ENCODE measurements at places on chromosomes 13 and 19.

DNA sequence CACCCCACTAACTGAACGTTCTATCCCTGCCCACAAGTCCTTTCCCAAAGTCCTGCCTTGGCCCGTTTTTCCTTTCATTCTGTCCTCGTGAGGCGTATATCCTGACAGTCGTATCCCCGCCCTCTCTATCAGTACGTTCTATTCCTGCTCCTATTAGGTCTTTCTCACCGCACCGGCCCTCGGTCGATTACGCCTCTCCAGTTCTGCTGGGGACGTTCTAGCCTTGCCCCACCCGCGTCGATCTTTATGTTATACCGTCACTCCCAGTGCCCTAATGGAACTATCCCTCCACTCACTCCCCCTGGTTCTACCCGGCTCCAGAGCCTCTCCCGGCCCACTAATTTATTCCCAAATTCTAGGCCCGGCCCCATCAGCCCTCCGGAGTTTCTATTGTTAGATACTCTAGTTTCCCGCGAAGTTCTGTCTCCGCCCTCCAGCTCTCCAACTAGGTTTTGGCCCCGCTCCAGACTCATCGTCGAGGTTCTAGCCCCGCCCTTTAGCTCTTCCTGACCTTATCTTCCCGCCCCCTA is 2.0 kb downstream of the PLAUR start:
- DNase-seq, result no peak

DNA sequence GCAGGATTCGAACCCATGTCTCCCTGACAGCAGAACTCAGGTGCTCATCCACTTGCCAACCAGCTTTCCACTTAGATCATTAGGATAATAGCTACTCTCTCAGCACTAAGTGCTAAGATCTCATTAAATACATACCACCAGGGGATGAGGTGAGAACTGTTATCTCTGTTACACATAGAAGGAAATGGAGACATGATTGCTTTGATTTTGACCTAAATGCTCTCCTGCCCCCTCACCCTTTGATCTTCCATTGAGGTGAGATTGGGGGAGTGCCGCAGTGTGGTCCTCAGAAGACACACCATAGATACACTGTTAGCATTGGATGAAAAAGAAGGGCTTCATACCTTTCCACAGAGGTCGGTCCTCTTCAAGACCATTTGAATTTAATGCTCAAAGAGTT is 38.9 kb upstream of the NPAS1 start:
- DNase-seq, result no peak

DNA sequence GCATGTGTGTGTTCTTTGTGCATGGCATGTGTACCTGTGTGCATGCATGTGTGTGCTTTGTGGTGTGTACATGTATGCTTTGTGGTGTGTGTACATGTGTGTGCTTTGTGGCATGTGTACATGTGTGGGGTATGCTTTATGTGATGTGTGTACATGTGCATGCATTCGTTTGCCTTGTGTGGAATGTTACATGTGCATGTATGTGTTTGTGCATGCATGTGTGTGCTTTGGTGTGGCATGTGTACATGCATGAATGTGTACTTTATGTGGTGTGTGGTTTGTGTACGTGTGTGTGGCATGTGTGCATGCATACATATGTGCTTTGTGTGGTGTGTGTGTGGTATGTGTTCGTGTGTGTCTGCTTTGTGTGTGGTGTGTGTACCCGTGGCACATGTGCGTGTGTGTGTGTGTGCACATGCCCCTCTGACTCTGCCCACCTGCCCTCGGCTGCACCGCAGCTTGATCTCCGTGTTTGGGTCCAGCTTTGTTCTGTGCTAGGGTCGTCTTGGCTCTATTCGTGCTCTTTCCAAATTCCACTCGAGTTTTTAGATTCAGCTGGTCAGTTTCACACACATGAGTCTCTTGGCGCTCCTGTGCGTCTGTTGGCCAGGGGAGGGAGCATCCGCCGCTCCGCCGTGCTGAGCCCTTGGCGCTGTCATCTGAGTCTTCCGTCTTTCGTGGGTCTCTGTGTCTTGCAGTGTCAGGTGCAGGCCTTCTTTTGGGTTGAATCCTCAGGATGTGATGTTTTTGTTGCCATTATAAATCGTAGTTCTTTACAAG is 46.5 kb upstream of the TFDP1 start:
- no peak for DNase-seq

DNA sequence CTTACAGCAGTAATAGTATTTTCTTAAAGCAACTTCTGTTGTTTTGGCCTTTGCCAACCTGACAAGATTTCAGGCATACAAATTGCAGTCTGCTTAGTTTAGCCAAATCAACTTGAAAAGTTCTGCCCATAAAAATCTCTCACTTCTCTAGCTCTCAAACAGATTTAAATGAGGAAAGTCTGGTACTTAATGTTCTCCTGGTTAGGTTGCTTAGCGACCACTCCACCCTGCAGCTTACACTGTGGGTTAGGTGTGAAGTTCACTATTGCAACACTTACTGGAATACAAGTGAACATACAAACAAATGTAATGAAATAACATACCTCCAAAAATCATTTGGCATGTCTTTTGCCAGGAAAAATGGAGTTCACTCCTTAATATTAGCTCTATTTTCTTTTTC is 178.7 kb upstream of the PCDH9 start:
- DNase-seq, result no peak

- DNase-seq, result no peak
Observed at GRCh38 chr13:99971576-99972189, at the start of gene ZIC5. Gene ZIC5, minus strand, starts transcription at chr13:99971767. Its CDS starts 164 bp downstream, at chr13:99971603.

DNA sequence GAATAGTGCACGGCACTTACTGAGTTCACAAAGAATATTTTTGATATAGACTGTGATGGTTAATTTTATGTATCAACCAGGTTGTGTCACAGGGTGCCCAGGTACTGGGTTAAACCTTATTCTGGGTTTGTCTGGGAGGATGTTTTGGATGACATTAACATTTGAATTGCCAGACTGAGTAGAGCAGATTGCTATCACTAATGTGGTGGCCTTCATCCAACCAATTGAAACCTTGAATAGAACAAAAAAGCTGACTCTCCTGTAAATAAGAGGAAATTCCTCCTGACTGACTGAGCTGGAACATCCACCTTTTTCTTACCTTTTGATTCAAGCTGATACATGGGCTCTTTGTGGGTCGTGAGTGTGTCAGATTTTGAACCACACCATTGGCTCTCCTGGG is 1424.4 kb upstream of the MIR17HG start:
- DNase-seq, result no peak

- DNase-seq, result no peak
Observed at GRCh38 chr13:23778879-23779278, 110.3 kb downstream of the MIPEP start.

- DNase-seq, result no peak
Observed at GRCh38 chr13:114072421-114072820, 60.0 kb downstream of the RASA3 start.

All from kidney tubule cell (primary cell).